ENCODE measurements at places on chromosomes 7 and 10.

GRCh38 chr7:129719980-129720732, 108.6 kb downstream of the NRF1 start:
- DNase-seq, result no peak

DNA sequence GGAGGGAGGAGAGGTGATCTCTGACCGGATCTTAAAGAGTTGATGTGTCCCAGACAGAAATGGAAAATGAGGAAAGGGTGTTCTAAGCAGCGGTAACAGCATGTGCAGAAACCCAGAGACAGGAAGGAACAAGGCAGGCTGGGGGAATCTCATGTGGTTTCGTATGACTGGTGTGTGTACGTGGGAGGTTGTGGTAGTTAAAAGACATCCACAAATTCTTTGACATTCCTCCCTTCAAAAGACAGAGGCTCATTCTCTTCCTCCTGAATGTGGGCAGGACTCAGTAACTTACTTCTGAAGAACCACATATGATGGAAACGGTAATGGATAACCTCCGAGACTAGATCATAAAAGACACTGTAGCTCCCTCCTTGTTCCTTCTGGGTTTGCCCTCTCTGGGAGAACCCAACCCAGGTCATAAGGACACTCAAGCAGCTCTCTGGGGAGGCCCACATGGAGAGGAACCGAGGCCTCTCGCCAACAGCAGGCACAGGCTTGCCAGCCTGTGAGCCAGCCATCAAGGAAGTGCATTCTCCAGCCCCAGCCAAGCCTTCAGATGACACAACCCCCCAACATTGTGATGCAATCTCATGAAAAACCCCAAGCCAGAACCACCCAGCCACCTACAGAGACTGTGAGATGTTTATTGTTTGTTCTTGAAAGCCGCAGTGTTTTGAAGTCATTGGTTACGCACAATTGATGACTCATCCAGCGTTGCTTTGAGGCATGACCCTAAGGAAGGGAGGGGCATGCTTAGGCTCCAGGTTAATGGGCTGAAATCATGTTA, 116.0 kb downstream of the SLIT1 start:
- no peak for DNase-seq

DNA sequence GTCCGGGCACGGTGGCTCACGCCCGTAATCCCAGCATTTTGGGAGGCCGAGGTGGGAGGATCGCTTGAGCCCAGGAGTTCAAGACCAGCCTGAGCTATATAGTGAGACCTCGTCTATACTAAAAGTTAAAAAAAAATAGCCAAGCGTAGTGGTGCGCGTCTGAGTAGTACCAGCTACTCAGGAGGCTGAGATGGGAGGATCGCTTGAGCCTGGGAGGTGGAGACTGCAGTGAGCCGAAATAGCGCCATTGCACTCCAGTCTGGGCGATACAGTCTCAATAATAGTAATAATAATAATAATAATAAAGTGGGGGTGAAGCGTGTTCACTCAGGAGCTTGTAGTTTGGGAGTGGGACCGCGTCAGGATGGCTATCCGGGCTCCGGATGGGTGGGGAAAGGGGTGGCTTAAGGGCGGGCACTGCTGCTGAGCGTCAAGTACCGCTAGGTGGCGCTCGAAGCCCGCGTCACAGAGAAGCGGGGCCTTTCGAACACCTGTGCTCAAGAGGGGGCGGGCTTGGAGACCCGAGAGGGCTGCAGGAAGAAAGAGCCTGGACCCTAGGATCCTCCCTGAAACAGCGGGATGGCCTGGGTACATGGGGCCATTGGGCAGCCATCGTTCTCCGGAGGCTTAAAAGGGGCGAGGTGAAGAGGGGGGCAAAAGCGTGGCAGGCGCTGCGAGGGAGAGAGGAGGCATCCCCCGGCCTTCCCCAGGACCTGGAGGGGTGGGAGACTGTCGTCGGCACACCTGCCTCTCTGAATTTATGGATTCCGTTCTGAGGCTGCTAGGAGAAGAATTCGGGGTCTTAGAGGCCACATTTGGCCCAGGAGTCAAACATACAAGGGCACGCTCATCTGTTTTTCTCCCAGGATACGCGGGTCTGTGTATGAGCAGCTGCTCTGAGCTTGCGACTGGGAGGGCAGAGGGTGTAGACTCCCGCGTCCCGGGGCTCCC, 14.5 kb downstream of the LBX1 start:
- peak; percentile 70 for DNase-seq

- no peak for DNase-seq
Observed at GRCh38 chr7:123437447-123437995, 96.9 kb downstream of the IQUB start.

GRCh38 chr10:114301177-114301576, 62.1 kb downstream of the VWA2 start:
- no peak for DNase-seq

DNA sequence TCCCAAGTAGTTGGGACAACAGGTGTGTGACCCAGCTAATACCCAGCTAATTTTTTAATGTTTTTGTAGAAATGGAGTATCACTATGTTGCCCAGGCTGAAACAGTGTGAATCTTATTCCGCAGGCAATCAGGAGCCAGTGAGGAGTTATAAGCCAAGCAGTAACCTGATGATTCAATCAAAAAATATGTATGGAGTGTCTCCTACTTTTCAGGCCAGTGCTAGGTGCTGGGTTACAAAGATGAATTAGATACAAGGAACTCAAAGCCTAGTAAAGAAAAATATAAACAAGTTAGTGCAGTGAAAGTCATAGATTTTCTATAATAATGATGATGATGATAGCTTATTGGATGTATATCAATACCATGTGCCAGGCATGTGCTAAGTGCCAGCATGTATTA, 13.2 kb upstream of the IFRD1 start:
- DNase-seq, result no peak

DNA sequence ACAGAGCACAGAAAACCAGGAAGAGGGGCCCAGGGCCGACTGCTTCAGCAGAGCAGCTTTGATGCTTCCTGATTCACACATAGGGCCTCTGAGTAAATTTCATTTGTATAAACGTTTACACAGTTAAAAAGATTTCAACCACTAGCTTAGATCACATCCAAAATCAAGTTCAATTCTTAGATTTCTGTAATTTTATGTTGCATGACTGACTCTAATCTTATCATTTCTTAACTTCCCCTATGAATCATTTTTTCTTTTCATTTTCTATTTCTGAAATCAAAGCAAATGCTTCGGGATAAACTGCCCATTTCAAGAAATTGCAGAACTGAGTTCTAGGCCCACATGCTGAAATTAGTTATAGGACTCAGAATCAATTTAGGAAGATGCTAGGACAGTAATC, 224.7 kb downstream of the INHBA start:
- no peak for DNase-seq

DNA sequence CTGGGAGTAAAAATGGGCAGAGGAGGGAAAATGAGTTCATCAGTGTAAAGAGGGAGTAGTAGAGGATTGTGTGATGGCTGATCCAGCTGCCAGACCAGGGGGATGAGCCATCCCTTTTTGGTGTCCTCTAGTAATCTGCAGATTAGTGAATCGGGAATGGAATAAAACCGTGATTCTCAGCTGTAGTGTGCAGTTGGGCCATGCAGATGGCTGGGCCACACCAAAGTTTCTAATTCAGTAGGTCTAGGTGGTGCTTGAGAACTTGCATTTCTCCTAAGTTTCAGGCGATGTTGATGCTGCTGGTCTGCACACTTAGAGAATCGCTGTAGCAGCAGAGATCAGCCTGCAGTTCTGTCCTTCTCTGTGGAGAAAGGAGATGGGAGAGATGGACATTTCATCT, 22.7 kb downstream of the PDCD11 start:
- DNase-seq, result no peak

DNA sequence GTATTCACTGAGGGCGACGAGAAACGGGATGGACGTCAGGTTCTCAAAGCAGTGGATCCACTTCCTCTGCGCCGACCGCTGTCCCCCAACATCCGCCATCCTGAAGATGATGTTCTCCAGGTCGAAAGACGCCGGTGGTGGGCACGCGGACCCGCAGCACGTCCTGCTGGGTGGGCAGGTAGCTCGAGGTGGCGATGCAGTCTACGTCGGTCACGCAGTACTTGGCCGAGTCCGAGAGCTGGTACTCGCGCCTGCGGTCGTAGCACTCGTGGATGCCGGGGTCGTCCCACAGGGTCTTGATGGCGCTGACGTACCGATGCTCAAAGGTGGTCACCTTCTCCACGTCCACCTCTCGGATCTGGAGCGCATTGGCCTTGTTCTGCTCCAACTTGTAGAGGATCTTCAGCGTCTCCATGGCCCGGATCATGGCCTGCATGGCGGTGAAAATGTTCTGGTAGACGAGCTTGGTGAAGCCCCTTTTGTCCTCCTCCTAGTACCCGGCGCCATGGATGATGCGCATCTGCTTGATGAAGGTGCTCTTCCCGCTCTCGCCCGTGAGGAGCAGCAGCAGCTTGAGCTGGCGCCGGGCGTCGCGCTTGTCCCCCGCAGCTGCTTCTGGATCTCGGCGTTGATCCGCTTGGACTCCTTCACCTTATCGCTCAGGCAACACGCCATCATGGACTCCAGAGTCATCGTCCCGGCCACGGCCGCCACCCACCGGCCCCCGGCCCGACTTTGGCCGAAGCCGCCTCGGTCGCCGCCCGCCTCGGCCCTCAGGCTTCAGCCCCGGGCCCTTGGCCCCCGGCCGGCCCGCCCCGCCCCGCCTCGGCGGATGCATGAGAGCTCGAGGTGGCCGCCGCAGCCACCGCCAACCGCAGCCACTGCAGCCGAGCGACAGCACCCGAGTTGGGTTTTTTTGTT, 122.9 kb upstream of the KCTD7 start:
- DNase-seq, result no peak

Measured in stimulated activated CD4-positive, alpha-beta T cell treated with anti-CD3 and anti-CD28 coated beads, Interleukin-15, amount 100 ng/mL, for 1 hour (primary cell).